ENCODE measurements at places on chromosomes 2 and 18. TPM values are rescaled to one million over a fixed set of nuclear protein-coding genes. Genes with fewer than 3 reads are reported as not detected.

Gene ONECUT2
- total RNA-seq = not detected

Gene CHST10
- total RNA-seq = 6.7 TPM

Gene NYAP2
- total RNA-seq = 0.17 TPM

Gene GREB1L
- 0.69 TPM for total RNA-seq

Gene SCG2
- total RNA-seq = not detected

Gene ZNF385B
- total RNA-seq = not detected

Gene TMEM200C
- total RNA-seq = 0.83 TPM

DNA sequence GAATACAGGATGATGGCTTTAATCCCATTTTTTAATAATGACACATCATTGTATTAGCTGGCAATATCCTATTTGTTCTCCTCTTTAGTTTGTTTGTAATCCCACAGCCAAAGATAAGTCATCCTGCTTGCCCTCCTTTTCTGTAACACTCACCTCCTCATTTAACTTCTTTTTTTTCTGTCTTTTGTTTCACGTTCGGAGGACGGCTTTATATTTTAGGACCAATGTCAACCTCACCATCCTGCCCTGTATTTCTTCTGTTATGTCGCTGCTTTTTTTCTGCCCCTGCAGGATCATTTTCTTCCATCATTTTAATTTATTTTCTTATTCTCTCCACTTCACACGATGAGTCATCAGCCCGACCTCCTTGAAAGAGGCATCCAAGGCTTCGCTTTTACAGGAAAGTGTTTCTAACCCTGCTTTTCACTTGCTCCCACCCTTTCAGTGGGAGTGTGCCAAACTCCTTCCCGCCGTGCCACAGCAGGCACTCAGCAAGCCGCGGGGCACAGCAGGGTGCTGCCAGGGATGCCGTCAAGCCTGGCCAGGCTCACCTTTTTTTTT, 11.4 kb downstream of the RAB31 start:
- no peak for DNase-seq

GRCh38 chr2:151816843-151817242, 11.4 kb downstream of the ARL5A start:
- no peak for DNase-seq

DNA sequence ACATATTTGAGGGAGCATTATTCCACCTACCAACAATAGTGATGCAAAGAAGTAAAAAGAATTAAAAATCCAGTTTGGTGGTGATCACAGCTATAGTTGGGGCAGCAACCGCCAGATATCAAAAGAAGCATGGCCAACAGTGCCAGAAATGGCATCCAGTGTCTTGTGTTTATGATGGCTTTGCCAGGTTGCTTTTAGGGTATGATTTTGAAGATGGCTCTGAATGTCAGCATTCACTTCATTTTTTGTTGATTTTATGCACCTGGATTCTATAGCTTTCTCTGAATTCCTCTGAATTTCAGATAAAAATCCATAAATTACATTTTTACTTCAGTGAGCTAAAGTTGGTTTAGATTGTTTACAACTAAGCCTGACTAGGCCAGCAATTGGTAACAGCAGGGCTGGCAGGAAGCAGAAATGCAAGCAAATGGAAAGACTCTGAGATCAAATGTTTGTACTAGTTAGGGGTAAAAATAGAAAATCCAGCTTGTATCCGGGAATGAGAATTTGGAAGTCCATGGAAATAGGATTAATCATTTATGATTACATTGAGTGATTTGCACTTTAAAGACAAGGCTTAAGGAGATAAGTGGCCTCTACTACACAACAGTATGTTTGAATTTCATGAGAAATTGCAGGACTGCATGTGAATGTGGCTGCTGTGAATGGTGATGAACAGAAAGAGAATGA, 40.4 kb downstream of the COL3A1 start:
- DNase-seq = no peak

- peak; percentile 87 for DNase-seq
Observed at GRCh38 chr18:2905854-2906703, 59.3 kb downstream of the EMILIN2 start.

GRCh38 chr2:198135481-198135934, 331.1 kb downstream of the PLCL1 start:
- no peak for DNase-seq

GRCh38 chr2:150169237-150169629, 318.2 kb downstream of the RND3 start:
- no peak for DNase-seq

GRCh38 chr2:119704670-119705120, 25.7 kb downstream of the TMEM177 start:
- DNase-seq = no peak

GRCh38 chr2:15145046-15145817, 415.9 kb downstream of the NBAS start:
- DNase-seq = no peak

DNA sequence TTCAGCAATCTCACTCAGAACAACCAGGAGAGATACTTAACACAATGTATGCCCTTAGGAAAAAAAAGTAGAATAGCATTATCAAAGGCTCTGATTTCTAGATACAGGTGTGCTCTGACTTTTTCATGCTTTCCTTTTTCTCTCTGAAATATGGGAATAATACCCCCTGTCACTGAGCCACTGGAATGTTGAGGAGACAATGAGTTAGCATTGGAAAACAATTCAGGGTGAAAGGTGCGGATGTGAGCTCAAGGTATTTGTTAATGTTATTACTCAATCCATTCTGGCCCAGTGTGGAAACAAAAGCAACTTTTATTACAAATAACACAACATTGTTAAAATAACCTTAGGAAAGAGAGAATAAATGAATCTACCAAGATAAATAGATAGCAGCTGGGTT, 228.0 kb downstream of the IKZF2 start:
- no peak for DNase-seq

GRCh38 chr2:171712051-171712450, 24.8 kb downstream of the DYNC1I2 start:
- DNase-seq = no peak

- DNase-seq = no peak
Observed at GRCh38 chr18:59562751-59563150, 134.5 kb downstream of the CCBE1 start.
